ENCODE measurements at places on chromosomes 11 and 22.

GRCh38 chr11:11411401-11411985, 58.4 kb upstream of the CSNK2A3 start:
- no peak for DNase-seq

DNA sequence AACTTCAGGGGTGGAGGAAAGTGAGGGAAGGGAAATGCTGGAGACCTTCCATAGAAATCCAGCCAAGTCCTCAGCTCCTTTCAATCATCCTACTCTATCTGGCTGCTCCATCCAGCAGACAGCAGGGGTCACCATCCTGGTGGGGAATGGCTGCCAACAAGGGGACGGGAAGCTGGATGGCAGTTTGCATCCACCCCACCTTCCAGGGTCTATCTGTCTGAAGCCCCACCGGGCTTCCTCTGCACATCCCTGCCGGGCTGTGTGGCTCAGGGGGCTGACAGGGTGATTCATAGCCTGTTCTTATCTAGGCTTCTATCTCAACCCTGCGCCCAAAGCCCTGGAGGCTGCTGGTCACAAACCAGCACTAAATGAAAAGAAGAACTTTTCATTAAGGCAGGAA, 1.1 kb downstream of the SYTL2 start:
- DNase-seq, result no peak

DNA sequence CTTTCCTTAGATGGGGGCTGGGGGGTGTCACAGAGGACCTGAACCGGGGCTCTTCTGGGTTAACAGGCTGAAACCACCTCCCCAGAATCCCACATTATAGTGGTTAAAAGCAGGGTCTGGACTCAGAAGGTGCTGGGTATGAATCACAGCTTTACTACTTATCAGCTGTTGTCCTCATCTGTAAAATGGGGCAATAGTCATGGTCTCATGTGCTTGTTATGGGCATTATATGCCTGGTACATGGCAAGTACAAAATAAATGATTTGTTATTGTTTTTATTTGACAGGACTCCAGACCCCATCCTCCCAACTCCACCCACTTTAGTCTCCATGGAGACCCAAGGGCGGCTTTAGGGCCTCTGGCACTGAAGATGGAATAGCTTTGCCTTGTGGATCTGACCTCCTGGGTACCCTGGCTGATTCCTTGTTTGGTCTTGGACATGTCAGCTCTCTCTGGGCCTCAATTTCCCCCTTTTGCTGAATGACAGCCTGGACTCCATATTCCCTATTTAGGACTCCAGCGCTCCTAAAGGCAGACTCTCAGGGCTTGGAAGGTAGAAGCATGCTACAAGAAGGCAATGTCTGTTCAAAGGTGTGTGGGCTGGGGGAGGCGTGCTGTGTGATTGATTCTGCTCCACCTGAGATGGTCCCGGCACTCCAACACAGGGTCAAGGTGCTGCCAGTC, 812 bp upstream of the SMTN start:
- DNase-seq, result no peak

GRCh38 chr11:46180736-46181135, 59.5 kb upstream of the PHF21A start:
- no peak for DNase-seq

DNA sequence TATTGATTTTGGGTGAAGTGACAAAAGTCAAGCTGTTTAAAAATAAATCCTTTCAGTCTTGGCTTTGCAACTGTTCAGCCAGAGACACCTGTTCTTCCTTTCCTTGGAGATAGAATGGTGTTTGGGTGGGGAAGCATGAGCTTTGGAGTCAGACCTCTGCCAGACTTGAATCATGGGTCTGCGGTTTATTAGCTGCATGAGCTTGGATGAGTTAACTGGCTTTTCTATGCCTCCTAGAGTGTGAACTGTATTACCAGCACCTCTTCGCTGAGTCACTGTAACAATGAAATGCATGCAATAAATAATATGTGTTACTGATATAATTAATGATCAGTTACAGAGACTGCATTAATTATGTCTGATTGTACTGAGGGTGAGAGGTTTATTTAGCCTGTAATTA, 13.5 kb upstream of the MYEOV start:
- DNase-seq, result peak; percentile 40

DNA sequence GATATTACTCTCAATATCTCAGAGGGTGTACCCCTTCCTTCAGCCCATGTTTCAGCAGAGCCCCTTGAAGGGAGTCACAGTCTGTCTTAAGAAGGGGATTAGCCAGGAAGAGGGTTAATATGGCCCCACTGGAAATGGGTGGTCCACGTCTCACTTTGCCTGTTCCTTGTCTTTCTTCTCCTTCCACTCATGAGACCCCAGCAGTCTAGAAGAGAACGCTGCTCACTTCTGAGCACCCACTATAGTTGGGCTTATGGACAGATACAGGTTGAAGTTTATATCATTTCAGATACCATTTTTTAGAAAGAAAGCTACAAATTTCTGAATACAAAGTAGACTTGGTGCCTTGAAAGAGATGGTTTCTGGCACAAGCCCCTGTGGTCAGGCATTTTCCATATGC, 139.3 kb upstream of the API5 start:
- no peak for DNase-seq

GRCh38 chr22:46180370-46181137, 30.2 kb downstream of the PPARA start:
- no peak for DNase-seq

DNA sequence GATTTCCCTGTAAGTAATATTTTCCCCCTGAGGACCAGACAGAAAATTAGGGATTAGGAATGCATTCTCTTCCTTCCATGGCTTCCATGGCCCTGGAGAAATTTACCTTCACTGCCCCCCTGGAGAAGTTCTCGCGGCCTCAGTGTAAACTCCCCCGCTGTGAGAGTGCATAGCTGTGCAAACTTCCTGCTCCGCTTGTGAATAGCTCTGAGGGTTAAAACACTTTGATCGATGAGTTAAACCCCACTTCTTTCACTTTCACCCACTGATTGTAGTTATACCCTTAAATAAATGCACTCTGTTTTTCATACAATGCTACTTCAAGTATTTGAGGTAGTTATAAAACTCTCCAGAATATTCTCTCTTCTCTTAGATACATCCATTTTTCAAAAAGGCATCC, 190.8 kb downstream of the DSCAML1 start:
- no peak for DNase-seq

- no peak for DNase-seq
Measured at GRCh38 chr11:120599816-120600420, 88.4 kb downstream of the GRIK4 start.

DNA sequence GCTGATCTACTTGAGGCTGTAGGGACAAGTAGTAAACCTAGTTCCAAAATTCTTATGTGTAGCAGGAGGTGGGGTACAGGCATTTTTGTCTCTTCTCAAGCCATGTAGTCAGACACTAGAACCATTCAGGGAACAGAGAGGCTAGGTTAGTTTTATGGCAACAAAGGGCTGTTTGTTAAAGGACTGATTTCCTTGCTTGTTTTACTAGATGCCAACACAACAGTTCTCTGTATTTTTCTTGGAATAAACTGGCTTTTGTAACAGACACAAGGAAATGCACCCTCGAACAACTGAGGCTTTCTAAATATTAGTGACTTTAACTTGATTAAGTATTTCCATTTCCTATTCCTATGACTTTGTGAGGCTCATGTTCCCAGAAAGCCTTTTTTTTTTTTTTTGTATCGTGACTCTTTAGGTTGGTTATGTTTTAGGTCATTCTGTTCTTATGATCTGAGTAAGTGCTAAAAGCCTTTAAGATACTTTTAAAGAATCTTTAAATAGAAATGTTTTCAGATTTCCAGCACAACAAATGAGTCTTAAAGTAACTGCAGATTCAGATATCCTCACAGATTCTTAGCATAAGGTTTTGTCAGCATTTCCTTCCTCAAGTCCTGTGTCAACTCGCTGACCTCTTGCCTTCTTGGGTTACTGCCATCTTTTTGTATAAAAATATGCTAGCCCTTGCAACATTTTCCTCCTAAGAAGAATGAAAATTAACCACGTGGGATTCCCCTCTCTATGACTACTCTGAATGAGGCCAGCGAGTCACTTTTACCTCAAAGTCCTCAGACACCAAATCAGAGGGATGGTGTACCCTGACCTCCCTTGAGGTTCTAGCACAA, 92.5 kb downstream of the CCDC83 start:
- peak; percentile 97 for DNase-seq

- peak; percentile 53 for DNase-seq
Measured at GRCh38 chr11:113873236-113873626, 2.1 kb downstream of the USP28 start.

DNA sequence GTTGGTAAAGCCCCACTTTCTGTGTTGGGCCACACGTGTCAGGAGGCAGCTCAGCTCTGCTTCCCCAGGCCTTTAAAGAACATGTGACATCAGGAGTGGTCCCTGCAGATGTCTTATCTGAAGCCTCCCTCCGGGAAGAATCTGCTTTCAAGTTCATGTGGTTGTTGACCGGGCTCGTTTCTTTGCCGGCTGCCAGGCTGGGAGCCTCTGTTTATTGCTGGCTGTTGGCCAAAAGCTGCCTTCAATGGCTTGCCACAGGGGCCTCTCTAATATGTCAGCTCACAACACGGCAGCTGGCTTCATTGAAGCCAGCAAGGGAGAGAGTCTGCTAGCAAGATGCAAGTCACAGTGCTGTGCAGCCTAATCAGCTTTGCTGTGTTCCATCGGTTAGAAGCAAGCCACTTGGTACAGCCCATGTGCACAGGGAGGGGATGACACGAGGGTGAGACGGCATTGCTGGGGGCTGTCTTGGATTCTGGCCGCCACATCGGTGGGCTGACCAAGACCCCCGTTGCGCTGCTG, 14.6 kb downstream of the MRGPRF start:
- DNase-seq, result peak; percentile 21

DNA sequence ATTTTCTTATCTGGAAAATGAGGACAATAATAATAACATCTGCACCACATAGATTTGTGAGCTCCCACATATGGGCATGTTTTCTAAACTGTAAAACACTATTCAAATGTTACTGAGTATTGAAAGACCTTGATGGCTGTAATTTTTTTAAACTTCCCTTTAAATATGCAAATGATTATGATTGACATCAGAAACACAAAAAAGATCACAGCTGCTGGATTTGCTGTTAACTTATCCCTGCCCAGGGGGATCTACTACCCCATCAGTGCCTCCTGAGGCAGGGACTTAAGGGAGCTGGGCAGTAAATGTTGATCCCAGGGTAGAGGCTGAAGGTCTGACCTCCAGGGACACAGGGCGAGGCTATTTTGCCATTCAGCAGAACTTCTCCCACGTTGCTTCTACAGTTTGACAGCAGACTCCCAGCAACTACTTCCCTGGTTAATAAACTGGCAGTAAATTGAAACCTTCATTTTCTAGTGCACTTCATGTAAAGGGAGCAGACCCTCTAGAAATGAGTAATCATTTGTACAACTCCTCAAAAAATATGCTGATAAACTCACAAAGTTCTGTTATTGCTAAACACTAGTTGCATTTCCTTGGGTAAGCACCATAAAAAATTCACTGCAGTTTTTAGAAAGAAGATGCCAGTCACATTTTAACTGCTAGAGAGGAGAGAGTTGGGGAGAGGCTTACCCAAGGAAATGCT, 20.3 kb downstream of the TMPRSS5 start:
- no peak for DNase-seq

- no peak for DNase-seq
Measured at GRCh38 chr11:332651-333480, 12.2 kb upstream of the IFITM3 start.

DNA sequence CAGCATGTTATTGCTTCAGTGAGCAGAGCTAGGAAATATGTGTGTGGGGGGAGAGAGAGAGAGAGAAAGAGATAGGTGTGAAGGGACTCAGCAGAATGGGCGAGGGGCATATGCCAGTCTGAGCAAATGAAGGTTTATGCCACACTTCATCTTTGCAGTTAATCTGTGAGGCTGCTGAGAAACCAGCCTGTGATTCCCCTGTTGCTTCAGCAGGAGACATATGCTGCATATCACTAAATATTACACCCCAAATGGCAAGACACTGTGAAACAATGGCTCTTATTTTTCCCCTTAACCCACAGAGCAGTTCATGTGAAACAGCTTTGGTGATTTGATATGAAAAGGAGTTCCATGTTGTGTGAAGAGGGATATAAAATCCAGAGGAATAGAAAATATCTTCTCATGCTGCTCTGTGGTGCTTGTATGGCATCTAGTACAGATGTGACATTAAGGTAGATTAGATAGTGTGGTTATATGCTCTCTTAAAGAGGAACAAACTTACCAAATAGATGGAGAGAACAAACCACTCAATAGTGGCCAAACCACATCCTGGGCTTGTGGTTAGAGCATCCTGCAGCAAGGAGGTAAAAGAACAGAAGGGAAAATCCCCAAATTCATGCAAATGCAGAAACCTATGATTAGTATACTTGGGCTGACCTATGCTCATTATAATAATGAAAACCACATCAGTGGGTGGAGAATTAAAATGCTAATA, 864.2 kb downstream of the FAM181B start:
- peak; percentile 2 for DNase-seq

DNA sequence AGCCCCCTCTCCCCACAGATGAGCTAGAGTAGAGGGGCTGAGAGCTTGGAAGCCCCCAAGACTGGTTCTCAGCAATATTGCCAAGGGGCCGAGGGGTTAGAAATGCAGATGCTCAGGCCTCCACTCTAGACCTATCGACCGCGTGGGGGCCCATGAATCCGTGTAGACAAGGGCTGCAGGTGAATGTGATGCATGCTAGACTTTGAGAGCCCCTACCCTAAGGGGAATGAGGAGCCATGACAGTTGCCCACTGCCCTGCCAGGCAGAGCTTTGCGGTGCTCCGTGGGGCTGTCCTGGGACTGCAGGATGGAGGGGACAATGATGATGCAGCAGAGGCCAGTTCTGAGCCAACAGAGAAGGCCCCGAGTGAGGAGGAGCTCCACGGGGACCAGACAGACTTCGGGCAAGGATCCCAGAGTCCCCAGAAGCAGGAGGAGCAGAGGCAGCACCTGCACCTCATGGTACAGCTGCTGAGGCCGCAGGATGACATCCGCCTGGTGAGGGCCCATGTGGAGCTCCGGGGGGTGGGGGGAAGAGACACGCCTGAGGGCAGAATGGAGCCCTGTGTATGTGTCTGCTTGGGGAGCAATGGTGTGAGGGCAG, 1.3 kb downstream of the SSH3 start:
- no peak for DNase-seq

- DNase-seq, result no peak
Measured at GRCh38 chr22:31605851-31606585, 56.0 kb downstream of the PISD start.

DNA sequence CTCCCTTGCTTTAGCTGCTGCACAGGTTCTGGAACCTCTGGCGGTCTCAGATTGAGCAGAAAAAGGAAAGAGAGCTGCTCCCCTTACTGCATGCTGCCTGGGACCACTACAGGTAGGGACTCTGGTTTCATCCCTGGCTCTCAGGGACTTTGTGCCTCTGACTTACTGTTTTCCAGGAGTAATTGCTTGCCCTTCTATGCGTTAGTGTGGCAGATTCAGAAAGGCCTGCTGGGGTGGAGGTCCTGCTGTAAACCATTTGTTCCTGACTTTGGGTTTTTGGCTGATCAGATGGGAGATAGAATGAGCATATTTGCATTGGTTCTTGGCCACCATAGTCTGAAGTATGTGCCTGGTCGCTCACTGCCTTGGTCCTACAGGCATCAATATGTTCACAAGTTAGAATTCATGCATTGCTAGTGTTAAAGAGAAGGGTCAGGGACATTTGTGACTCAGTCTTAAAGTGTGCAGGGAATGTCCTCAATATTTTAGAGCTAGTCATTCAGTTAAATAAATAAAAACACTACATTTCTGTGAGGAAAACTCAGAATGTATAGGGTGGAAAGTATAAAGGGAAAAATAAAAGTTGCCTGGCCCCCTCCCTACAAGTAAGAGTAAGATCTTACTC, 78.0 kb downstream of the PISD start:
- peak; percentile 57 for DNase-seq

GRCh38 chr11:77136074-77136473, 8.0 kb downstream of the MYO7A start:
- peak; percentile 44 for DNase-seq

- DNase-seq, result peak; percentile 12
Measured at GRCh38 chr11:107018219-107018901, at the start of gene GUCY1A2. GUCY1A2 (minus strand) TSS chr11:107018476; CDS start chr11:107018055, 421 bp downstream.
